ENCODE measurements at places on chromosomes 16 and 17. TPM values are rescaled to one million over a fixed set of nuclear protein-coding genes. Genes with fewer than 3 reads are reported as not detected.
A peak's percentile ranks its signal among the peaks of the same experiment; 100 is the strongest.

- no peak for DNase-seq
Observed at GRCh38 chr17:71392715-71393567, 727.9 kb upstream of the SOX9 start.

DNA sequence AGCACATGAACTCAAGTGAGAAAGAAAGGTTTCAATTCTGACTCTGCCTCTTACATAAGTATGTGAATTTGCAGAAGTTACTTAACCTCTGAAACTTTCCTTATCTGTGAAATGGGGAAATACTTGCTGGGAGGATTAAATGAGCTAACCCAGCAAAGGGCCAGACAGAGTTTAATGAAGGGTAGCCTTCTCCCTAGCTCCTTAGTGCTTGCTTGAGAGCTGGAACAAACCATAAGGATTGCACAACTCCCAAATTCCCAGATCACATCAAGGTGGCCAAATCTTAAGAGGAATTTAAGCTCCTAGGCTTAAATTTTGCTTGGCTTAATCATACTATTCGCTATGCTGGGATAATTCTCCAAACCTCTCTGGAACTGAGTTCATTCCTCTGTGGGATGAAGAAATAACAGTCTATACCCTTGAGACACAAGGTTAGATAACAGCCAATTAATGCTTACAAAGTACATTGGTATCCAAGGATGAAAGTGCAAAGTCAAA, 11.8 kb upstream of the WSB1 start:
- DNase-seq = no peak

GRCh38 chr17:16352667-16353316, 477 bp downstream of the CENPV start:
- no peak for DNase-seq

DNA sequence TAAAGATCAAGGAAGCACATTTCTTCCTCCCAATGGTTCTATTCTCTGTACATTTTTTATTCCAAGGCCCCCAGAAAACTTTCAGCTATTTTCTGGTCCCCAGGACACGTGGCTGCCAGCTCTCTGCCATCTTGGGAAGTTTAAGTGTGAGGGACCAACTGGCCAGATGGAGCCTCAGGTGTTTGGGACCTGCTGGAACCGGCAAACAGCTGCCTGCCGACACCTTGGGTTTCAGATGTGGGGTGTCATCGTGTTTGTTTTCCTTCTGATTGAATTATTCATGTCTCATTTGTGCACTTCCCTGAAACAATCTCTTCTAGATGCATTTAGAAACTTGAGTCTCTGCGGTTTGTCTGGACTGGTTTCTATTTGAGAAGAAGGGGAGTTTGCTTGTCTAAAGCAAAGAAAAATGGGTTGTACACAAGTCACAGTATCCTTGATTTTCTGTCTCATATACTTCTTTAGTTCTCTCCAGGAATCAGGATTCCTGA, 386.5 kb downstream of the SLC39A11 start:
- DNase-seq = no peak

GRCh38 chr17:39150104-39150634, 1.3 kb downstream of the PLXDC1 start:
- no peak for DNase-seq

DNA sequence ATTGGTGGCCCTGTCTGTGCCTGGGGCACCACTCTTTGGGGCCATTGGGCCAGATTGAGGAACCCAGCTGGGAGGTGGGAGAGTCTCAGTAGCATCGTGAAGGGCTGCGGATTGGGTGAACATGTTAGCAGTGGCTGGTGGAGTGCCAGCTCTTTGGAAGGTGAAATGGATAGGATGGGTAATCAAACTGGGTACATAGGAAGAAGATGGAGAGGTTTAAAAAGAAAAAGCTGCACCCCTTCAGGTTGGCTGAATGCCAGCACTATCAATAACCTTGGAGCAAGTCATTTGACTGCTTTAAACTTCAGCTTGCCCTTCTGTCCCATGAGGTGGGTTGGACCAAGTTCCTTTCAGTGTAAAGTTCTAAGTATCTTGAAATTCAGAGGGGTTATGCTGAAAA, 95.0 kb downstream of the RPTOR start:
- no peak for DNase-seq

GRCh38 chr16:90011508-90011819, 7.8 kb downstream of the DBNDD1 start:
- DNase-seq = no peak

GRCh38 chr16:30874244-30874820, 19.5 kb downstream of the BCL7C start:
- no peak for DNase-seq

DNA sequence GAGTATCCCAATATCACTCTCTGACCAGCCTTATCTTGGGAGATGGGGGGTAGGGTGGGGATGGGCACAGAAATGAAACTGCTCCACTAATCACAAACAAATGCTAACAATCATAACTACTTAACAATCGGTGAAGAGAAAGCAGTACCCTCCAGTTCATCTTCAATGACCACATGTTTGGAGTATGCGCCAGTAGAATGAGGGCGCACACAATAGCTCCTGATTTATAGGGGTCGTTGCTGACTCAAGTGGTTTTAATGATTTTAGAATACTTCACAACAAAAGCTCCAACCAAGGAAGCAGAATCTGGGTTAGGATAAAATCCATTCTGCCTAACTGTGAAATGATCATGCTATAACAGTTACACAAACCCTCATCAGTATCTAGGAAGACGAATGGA, 184.4 kb downstream of the AATF start:
- no peak for DNase-seq

The DPEP1 gene
- total RNA-seq = 0.39 TPM

The TBC1D3K gene
- not detected for total RNA-seq

GRCh38 chr16:51657848-51658247, 506.8 kb upstream of the SALL1 start:
- no peak for DNase-seq

DNA sequence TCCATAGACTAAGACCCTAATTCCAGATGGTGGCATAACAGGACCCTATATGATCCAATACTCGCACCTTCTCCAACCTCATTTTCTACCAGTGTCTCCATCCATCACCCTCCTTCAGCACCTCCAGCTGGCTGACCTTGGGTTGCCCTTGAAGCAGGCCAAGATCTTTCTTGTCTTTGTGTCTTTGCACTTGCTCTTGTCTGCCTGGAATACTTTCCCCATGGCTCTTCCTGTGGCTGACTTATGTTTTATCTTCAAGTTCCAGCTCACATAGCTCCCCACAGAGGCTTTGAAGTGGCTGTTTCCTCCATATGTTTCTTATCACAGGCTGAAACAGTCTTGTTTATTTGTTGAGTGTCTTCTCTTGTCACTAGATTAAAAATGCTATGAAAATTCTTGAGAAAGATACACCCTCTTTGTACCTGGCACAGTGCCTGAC, 29.6 kb upstream of the MMD start:
- DNase-seq = peak; percentile 33

DNA sequence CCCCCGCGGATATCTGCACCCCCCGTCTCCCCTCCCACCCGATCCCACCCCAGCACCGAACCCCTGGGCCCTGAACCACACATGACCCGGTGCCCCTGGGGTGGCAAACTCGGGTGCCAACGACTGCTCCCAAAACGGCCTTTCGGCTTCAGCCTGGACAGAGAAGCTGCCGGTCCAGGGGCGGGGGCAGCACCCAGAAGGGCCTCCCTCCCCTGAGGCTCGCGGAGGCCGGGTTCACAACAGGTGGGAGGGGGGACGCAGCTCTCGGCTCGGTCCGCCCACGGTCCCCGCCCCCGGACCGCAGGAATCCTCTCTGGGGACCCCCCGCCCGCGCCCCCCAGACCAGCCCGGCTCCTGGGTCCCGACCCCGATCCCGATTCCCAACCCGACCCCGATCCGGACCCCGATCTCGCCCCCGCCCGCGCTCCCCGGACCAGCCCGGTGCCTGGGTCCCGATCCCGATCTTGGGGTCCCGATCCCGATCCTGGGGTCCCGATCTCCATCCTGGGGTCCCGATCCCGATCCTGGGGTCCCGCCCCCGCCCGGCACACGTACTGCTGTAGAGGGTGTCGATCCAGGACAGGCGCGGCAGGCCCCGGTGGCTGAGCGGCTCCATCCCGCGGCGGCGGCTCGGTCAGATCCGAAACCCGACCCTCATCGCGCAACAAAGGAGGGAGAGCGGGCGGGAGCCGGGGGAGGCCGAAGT, 516 bp downstream of the ABR start:
- DNase-seq = no peak

- DNase-seq = no peak
Observed at GRCh38 chr17:17499402-17500145, 3.4 kb upstream of the RASD1 start.

DNA sequence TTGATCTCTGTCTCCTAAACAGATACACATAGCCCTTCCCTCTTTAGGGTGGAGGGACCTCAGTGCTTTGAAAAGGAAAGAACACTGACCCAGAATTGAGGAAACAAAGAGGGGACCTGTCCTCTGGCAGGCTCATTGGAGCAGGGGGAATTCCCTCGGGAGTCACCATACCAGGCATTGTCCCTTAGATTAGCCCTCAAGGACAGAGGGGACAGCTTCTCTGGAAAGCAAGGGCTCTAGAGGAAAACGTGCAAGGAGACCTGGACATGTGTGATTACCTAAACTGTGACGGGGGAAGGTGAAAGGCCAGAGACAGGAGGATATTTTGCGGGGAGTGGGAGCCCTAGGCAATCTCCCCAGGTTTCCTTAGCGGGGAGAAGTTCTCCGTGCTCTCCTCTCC, 7.6 kb upstream of the FZD2 start:
- no peak for DNase-seq

DNA sequence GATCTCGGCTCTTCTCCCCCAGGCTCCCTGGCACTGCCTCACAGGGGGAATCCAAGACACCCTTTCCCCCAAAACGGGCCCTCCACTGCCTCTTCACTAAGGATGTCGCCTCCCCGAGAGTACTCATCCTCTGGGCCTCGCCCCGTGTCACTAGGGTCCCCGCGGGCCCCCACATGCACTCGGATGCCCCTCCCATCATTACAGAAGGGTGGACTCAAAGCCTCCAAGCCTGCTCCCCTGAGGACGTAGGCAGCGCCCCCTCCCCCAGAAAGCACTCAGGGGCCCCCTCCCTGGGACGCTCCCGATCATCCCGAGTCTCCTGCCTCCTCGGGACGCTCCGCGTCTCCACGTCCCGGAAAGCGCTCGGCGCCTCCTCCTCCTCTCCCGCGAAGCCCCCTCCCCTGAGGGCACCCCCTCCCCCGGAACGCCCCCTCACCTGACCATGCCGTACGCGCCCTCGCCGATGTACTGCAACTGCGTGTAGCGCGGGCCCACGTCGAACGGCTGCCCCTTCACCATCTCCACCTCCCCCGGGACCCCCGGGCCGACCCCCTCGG, 338 bp downstream of the MAPK3 start:
- DNase-seq = no peak

- no peak for DNase-seq
Observed at GRCh38 chr16:87015021-87015420, 302.2 kb downstream of the C16orf95 start.

Data from pulmonary artery endothelial cell (primary cell).